ENCODE measurements at places on chromosomes 1 and 21.

- no peak for DNase-seq
These were observed 460.5 kb downstream of the PTPRU start for GRCh38 chr1:29696656-29697390.

- no peak for DNase-seq
These were observed 44.5 kb downstream of the LRRC53 start for GRCh38 chr1:74467786-74468377.

GRCh38 chr1:87840767-87841166, 512.1 kb downstream of the LMO4 start:
- no peak for DNase-seq

GRCh38 chr1:213658457-213658856, 329.3 kb upstream of the PROX1 start:
- no peak for DNase-seq

DNA sequence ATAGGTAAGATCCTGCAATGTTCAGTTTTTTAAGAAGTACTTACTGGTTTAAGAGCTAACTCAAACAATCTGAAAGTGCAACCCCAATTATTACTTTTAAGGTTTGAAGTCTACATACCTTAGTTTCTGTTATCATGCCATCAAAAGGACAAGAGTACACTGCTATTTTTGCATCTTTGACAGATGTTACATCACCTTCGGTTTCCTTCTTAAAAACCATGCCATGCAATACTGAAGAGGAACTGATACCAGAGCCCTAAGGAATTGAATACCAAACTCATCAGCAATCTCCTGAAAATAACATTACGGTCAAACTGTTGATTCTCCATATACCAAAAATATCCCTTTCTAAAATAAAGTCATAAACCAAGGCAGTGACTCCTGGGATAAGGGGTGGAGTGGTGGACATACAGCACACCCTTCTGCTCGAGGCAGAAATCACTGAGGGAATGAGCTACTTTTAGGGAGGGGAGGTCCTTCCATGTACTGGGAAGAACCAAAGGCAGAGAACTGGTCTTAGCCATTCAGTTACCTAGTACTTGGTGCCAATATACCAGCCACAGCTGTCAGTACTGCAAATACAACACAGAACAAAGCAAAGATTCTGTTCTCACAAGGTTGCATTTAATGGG, 8.5 kb downstream of the CCT8 start:
- no peak for DNase-seq

- DNase-seq, result no peak
These were observed 808 bp downstream of the MAP3K21 start for GRCh38 chr1:233328142-233328921.

All from brain microvascular endothelial cell (primary cell).